ENCODE measurements at places on chromosomes 3 and 15.
A peak's percentile ranks its signal among the peaks of the same experiment; 100 is the strongest.

DNA sequence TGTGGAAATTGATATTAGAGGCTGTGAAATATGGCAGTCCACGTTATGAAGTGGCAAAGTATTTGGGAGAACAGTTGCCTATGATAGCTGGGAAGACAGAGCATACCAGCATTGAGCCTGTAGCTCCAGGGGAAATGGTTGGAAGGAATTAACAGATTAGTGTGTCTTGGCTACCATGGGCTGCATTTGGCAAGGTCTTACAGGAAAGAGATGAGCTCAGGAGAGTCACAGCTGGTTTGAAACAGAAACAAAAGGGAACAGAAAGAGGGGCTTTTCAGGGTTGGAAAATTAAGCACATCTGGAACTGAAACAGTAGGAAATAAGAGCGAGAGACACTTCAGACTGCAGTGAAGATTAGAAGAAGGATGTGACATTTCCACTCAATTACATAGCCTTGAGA, 141.7 kb downstream of the FBLN2 start:
- no peak for DNase-seq

- DNase-seq = no peak
Observed at GRCh38 chr3:138047596-138048158, 37.7 kb downstream of the CLDN18 start.

DNA sequence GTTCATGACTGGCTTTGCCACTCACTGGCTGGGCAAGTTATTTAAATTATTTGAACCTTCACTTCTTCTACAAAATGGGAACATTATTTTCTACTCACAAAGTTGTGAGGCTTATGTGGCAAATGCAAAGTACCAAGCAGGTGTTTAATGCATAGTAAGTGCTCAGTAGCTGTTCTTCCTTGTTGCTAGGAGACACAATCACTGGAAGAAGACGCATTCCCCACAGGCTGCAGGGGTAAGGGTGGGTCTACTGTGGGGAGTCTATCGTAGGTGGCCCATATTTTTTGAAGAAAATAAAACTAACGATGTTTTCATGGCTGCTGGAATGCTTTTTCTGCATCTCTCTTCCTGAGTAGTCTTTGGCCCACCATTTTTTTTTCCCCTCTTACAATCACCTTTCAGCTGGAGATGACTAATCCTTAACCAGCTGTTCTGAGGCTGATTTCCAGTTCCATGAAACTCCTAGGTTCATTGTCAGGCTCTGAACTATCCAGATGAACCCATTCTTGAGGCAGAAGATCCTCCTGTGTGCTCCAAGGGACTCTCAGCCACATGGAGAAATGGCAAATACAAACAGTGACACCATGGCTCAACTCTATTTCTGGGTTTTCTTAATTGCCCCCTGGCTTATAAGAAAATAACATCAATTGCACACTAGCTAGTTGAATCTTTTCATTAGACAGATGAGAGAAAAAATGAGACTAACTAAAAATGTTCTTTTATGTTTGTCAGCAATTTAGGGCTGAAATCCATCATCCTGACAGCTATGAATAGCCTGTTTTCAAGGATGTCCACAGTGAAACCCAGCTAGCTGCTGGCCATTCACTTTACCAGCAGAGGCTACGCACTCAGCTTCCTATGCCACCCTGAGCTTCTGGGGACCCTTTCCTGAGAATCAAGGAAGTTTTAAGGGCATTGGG, 108.3 kb upstream of the ETV5 start:
- peak; percentile 59 for DNase-seq

GRCh38 chr15:68795298-68795848, 25.3 kb downstream of the ANP32A start:
- DNase-seq = no peak

- no peak for DNase-seq
Observed at GRCh38 chr3:142210608-142211007, 14.8 kb downstream of the GK5 start.

Data from NCI-H1417 (cell line).